ENCODE measurements at places on chromosomes 12 and 14. TPM values are rescaled to one million over a fixed set of nuclear protein-coding genes. Genes with fewer than 3 reads are reported as not detected.

DNA sequence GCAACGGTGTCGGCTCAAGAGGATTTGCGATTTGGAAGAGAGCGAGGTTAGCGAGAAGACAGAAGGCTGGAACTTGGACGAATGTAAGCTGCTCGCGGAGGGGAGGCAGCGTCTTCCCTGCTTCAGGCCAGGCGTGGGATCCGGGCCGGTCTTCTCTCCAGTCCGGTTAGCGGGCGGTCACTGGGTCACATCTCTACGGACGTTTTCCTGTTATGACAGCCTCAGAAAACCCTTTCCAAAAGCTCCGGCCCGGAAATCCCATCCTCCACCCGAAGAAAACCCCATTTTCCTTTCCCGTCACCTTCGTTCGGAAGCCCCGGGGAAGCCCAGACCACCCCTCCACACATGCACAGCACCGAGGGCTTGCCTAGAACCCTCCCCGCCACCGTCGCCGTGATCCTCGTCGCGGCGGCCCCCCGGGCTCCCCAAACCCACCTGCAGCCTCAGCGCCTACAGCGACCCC is 268 bp downstream of the NDUFB1 start:
- H3K4me3 ChIP-seq = peak overlapping the region; percentile 99
- peaks cover 14% of the 10 kb centered on the region for H3K27me3 ChIP-seq
- peaks cover 29% of the 10 kb centered on the region for H3K4me1 ChIP-seq
- peaks cover 5% of the 10 kb centered on the region for H3K36me3 ChIP-seq

GRCh38 chr14:61452452-61452851 is 131.1 kb downstream of the PRKCH start:
- DNase-seq = no peak
- peaks cover 32% of the 10 kb centered on the region for H3K36me3 ChIP-seq
- peaks cover 11% of the 10 kb centered on the region for H3K4me1 ChIP-seq
- no peak overlapping the region for H3K27ac ChIP-seq

DNA sequence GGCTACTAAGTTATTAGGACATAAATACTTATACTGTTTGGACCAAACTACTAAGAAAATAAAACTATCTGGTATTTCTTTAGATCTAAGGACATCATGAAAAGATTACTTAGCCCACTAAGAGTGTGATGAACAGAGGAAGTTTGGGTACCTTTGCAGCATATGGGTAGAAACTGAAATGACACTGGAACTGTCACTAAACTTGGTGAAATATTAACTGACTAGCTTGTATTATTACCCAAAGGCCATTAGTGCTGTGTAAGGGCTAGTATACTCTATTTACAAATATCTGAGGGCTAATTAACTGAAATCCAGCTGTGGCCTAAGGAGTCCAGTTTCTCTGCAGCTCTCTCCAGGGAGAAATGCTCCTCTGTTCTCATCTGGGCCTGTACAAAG is 45.5 kb downstream of the PAWR start:
- H3K4me3 ChIP-seq = no peak overlapping the region
- no peaks in the 10 kb centered on the region for H3K27me3 ChIP-seq
- H3K27ac ChIP-seq = no peak overlapping the region
- H3K4me1 ChIP-seq = peaks cover 2% of the 10 kb centered on the region

- H3K27ac ChIP-seq = no peak overlapping the region
- peaks cover 2% of the 10 kb centered on the region for H3K4me1 ChIP-seq
- DNase-seq = no peak
These were observed 34.0 kb downstream of the VRTN start for GRCh38 chr14:74382231-74382630.

GRCh38 chr12:91173124-91173523 is 9.5 kb downstream of the DCN start:
- H3K27me3 ChIP-seq = no peaks in the 10 kb centered on the region
- no peak for DNase-seq
- no peaks in the 10 kb centered on the region for H3K36me3 ChIP-seq
- H3K27ac ChIP-seq = no peak overlapping the region

Gene SDR9C7
- not detected for total RNA-seq

Gene ASCL1
- total RNA-seq = not detected
